ENCODE measurements at places on chromosomes 5 and 9. TPM values are rescaled to one million over a fixed set of nuclear protein-coding genes. Genes with fewer than 3 reads are reported as not detected.

GRCh38 chr9:76162086-76162730 is 232.0 kb downstream of the RFK start:
- no peak for DNase-seq

- DNase-seq = no peak
Measured at GRCh38 chr5:176530983-176531901, 6.0 kb downstream of the RNF44 start.

DNA sequence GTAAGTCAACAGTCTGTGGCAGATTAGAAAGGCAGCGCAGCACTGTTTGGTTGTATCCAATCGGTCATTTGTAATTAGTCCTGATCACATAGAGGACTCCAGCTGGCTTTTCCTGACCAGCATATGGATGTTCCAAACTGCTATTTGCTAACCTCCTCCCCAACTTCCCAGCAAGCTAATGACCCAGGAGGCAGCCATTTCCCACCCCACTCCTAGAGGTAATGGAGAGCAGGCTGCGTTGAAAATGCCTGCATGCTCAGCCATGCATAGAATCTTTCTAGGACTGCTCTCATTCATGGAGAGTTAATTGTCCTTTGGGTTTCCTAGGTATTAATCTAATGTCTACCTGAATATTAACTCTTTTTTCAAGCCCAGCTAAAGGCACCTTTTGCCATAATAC is 850.6 kb upstream of the WWC1 start:
- no peak for DNase-seq

Gene WHRN
- 1.4 TPM for polyA plus RNA-seq

Gene TUSC1
- polyA plus RNA-seq = not detected

Gene RNF208
- polyA plus RNA-seq = not detected
